ENCODE measurements at places on chromosomes 5 and 9. TPM values are rescaled to one million over a fixed set of nuclear protein-coding genes. Genes with fewer than 3 reads are reported as not detected.

PTGS1 gene
- total RNA-seq, result 55.0 TPM

GLRA1 gene
- not detected for total RNA-seq

CEL gene
- 0.17 TPM for total RNA-seq

FOXD4 gene
- 0.34 TPM for total RNA-seq

THBS4 gene
- total RNA-seq, result 2.4 TPM

JAKMIP2 gene
- total RNA-seq, result 14.1 TPM

DDX4 gene
- not detected for total RNA-seq

SLIT3 gene
- total RNA-seq, result 0.34 TPM

HAVCR2 gene
- total RNA-seq, result 0.17 TPM

PCDHA12 gene
- total RNA-seq, result not detected

TMEM215 gene
- not detected for total RNA-seq

ZDHHC11B gene
- not detected for total RNA-seq

PCDHGA10 gene
- total RNA-seq, result 4.9 TPM

PLPPR1 gene
- not detected for total RNA-seq

SPATA31D4 gene
- total RNA-seq, result not detected

ATOSB gene
- 11.3 TPM for total RNA-seq
